ENCODE measurements at places on chromosomes 7 and 10.

DNA sequence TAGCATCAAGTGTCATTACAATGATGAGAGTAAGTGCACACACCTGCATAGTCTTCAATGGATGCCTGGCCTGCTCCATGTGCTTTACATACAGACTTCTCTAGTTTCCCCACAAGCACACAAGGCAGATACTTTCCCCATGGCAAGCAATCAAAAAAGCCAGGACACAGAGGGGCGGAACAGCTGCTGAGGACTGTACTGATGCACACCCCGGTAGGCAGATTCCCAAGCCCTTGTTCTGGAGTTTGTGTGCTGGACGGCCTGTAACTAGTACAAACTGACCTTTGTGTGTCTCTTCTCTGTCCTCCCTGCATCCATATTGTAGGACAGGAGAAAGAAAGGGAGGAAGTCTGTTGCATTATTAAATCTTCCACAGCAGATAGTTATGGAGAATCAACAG is 25.8 kb downstream of the UBE2D4 start:
- DNase-seq: no peak
- no peak overlapping the region for H3K27ac ChIP-seq
- no peak overlapping the region for H3K4me3 ChIP-seq
- no peaks in the 10 kb centered on the region for H3K4me1 ChIP-seq
- peaks cover 29% of the 10 kb centered on the region for H3K36me3 ChIP-seq

GRCh38 chr10:59523851-59524250 is 161.5 kb upstream of the FAM13C start:
- no peaks in the 10 kb centered on the region for H3K4me1 ChIP-seq
- no peak overlapping the region for H3K4me3 ChIP-seq
- no peaks in the 10 kb centered on the region for H3K36me3 ChIP-seq
- DNase-seq: peak; percentile 40

DNA sequence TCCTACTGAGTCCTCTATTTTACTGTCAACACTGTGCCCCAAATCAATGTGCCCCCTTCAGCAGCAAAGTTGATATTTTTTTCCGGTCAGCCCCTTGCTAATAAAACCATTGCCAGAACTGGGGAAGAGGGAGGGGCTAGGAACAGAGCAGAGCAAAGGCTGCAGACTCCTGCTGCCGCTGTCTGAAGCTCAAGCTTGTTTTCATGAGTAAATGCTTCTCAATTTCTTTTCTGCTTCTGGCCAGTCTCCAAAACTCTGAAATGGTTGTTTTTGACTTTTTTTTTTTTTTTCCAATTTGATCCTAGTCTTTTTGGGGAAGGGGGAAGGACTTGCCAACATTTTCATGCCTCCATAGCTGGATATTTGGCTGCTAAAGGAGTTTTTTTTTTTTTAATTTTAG is 26.7 kb upstream of the PROSER2 start:
- H3K36me3 ChIP-seq: no peaks in the 10 kb centered on the region
- DNase-seq: peak; percentile 40
- H3K4me3 ChIP-seq: no peak overlapping the region
- no peak overlapping the region for H3K27ac ChIP-seq
- H3K27me3 ChIP-seq: no peaks in the 10 kb centered on the region

GRCh38 chr7:37109016-37109683 is 339.5 kb downstream of the ELMO1 start:
- no peaks in the 10 kb centered on the region for H3K27me3 ChIP-seq
- H3K27ac ChIP-seq: no peak overlapping the region
- H3K4me1 ChIP-seq: peaks cover 6% of the 10 kb centered on the region
- H3K4me3 ChIP-seq: no peak overlapping the region
- peak; percentile 53 for DNase-seq

- peaks cover 4% of the 10 kb centered on the region for H3K36me3 ChIP-seq
- DNase-seq: no peak
- H3K4me1 ChIP-seq: no peaks in the 10 kb centered on the region
Measured at GRCh38 chr10:49162761-49163310, 25.4 kb downstream of the TMEM273 start.

- no peak overlapping the region for H3K4me3 ChIP-seq
- DNase-seq: no peak
- H3K4me1 ChIP-seq: peaks cover 17% of the 10 kb centered on the region
- no peaks in the 10 kb centered on the region for H3K27me3 ChIP-seq
- H3K27ac ChIP-seq: no peak overlapping the region
Measured at GRCh38 chr7:36370046-36370445, 19.6 kb upstream of the ANLN start.

DNA sequence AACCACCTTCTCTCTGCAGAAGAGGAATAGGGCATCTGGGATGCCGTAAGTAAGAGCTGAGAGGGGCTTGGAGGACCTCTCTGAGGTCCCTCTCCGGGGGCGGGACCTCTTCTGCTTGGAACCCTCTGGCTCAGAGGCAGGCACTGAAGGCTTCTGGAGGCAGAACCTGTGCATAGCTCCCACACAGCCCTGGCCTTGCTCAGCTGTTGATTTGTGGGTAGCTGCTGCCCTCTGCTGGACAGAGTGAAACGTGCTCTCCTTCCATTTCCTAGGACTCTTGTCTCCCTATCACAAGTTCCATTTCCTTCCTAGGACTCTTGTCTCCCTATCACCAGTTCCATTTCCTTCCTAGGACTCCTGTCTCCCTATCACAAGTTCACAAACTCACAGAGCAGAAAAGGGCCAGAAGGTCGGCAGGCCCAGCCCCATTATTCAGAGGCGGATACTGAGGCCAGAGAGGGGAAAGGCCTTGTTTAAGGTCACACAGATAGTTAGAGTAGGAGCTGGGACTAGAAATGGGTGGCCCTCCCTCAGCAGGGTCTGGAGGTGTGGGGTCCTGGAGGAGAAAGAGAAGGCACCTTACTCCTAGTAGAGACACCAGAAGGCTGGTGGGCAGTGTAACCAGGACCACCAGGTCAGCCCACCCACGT is 30.3 kb upstream of the GARS1 start:
- peaks cover 76% of the 10 kb centered on the region for H3K36me3 ChIP-seq
- DNase-seq: peak; percentile 87
- peaks cover 6% of the 10 kb centered on the region for H3K4me1 ChIP-seq
- H3K4me3 ChIP-seq: no peak overlapping the region
- H3K27ac ChIP-seq: no peak overlapping the region

Data from stomach (tissue), 19 donors.